ENCODE measurements at places on chromosomes 2 and 18.

- DNase-seq = no peak
These were observed 397.8 kb downstream of the NBAS start for GRCh38 chr2:15163326-15163725.

DNA sequence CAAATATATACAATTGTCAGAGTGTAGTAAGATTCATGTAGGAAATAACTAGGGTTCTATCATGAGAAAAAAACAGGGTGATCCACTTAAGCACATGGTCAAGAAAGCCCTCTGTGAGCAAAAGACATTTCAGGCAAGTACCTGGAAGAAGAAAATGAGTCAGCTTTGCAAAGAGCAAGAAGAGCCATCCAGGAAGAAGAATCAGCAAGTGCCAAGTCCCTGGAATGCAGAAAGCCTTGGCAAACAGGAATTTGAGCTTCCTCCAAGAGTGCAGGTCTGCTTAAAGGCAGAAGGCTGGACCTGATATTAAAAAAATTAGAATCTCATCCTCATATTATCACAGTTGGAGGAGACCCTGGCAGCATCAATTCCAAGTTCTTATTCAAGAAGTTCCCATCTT, 188.5 kb upstream of the CELF4 start:
- DNase-seq = no peak

DNA sequence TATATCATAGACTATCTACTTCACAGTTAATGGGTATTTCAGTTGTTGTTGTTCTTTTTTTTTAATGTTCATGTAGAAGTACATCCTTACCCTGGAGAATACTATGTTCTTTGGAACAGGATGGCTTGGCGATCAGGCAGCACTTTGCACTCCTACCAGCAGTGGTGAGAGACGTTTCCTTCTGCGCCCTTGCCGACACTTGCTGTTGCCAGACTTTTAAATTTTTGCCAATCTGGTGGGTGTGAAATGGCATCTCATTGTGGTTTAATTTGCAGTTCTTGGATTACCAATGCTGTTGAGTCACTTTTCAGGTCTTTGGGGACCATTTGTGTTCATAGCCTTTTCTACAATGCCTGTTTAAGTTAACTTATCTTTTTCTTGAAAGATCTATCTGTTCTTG, 197.3 kb downstream of the SH3RF3 start:
- no peak for DNase-seq

GRCh38 chr2:206876216-206876860, 63.0 kb upstream of the CPO start:
- DNase-seq = no peak

DNA sequence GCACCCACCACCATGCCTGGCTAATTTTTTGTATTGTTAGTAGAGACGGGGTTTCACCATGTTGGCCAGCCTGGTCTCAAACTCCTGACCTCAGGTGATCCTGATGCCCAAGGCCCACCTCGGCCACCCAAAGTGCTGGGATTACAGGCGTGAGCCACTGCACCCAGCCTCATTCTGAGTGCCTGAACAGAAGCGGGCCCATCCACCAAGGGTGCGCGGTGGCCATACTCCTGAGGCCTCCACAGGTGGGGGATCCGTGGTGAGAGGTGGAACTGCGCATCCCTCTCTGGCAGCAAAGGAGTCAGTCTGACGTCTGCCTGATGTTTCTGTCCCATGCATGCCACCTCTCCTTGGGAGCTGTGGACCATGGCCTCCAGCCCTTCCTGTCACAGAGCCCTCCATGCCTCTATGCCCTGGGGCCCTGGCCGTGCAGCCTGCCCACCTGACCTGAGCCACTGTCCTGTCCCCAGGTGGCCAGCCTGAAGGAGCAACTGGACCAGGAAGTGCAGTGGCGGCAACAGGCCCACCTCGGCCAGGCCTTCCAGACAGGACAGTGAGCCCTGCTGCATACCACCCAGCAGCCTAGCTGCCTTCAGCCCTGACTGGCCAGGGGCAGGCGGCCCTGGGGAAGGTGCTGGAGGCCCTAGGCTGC, 7.6 kb upstream of the SNED1 start:
- no peak for DNase-seq

DNA sequence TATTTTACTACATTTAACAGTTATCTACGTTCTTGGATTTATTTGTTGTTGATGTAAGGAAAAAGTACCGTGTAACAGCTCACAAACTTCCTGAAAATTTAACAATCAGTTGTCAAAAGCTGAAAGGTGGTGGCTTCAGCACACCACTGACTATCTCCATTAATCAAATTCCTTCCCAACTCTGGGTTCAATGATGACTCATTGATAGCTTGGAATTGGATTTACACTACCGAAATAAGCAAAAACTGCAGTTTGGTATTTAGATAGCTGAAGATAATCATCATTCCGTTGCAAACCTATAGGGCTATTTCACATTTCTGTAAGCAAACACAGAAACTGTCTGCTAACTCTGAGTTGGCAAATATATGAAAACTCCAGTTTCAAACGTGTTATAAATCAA, 322.3 kb upstream of the TFPI start:
- DNase-seq = no peak

DNA sequence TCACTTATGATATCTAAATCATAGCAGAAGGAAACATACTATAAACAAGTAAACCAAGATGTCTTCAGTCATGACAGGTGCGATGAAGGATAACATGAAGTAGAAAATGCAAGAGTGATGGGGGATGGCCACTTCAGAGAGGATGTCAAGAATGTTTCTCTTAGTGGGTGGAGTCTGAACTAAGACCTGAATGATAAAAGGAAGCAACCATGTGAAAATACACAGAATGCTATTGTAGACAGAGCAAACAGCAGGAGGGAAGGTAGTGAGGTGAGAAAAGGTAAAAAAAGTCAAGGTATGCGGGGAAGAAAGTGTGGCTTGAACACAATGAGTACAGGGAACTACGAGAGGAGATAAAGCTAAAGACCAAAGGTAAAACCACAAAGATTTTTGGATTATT, 341.6 kb downstream of the FBXO15 start:
- DNase-seq = no peak
